ENCODE measurements at places on chromosomes 1 and 21.

- no peak for DNase-seq
Measured at GRCh38 chr1:17212487-17213121, 7.7 kb downstream of the PADI1 start.

GRCh38 chr1:215133532-215133931 is 51.0 kb downstream of the KCNK2 start:
- no peak for DNase-seq

DNA sequence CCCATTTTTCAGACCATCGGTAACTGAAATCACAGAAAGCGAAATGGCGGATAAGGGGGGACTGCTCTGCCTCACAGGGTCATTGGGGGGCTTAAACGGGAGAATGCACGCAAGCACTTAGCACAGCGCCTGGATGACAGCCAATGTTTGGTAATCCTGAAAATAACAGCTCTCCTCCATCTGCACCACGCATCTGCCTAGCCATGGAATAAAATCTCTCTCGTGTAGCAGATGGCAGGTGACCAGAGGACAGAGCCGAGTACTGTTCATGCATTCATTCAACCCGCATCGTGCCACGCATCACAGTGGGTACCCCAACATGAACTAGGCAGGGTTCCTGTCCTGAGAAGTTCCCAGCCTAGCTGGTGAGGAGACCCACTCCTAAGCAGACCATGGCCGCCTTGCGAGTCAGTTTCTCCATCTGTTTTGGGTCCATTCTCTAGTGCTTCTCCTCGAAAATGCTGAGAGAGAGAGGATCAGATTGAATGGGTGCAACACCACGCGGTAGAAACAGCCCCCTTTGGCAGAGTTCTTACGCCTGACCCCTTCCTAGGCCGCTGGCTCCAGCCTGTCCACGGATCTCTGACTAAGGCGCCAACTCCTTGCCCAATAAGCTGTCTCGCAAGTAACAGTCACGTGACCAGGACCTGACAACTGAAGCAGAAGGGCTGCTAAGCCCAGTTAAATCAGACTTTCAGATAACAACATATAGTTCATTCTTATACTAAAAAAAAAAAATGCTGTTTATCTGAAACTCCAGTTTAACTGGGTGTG is 7.3 kb downstream of the SLC1A7 start:
- no peak for DNase-seq

DNA sequence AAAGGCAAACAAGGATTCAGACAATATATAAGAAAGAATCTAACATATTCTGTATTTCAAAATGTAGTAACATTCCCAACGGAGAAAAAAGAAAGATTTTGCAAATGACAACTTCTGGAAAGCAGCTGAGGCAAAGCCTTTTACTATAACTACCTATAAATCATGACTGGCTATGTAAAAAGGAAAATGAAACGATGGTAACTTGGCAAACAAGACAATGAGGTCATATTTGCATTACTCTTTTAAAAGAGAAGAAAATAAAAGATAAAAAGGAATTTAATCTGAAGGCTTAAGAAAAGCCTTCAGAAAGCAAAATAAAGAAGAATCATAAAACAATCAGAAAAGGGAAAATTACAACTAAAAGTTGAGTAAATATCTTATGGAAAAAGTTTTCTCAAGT is 25.1 kb upstream of the ASPM start:
- no peak for DNase-seq

DNA sequence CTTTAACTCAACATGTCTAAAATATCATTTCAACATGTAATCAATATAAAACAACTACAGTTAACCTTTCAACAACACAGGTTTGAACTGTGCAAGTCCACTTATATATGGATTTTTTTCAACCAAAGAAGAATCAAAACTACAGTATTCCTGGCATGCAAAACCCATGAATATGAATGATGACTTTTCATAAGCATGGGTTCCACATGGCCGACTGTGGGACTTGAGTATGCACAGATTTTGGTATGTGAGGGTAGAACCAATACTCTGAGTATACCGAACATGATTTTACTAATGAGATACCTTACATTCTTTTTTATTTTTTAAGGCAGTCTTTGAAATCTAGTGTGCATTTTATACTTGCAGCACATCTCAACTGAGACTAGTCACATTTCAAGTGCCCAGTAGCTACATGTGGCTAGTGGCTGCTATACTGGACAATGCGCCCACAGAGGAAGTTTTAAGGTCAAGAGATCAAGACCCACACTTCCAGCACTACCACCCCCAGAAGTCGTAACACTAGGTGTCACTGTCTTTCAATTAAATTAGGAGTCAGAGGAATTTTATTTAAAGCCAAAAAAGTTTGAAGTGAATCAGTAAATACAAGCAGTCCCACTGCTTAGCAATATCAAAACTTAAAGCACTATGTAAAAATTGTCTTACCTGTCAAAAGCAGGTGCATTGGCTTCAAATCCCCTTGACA is 40.0 kb downstream of the SYNJ1 start:
- DNase-seq: no peak

DNA sequence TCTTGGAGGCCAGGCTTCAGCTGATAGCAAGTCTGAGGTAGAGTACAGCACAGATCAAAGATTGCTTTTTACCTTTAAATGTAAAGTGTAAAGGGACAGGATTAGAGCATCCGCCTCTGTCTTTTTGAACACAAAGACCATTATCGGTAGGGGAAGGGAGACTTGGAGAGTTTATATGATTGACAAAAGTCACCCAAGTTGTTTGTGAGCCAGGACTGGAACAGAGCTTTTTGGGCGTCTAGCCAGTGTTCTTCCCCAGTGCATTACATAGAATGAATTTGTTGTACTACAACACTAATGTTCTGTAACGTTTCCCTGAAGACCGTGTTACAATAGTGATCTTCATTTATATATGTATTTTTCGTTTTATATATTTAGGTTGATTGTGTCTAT is 9.3 kb upstream of the PIGC start:
- no peak for DNase-seq

- DNase-seq: no peak
Measured at GRCh38 chr21:40379881-40380810, 466.8 kb downstream of the DSCAM start.

- no peak for DNase-seq
Measured at GRCh38 chr1:174940646-174941175, 59.0 kb upstream of the CACYBP start.

DNA sequence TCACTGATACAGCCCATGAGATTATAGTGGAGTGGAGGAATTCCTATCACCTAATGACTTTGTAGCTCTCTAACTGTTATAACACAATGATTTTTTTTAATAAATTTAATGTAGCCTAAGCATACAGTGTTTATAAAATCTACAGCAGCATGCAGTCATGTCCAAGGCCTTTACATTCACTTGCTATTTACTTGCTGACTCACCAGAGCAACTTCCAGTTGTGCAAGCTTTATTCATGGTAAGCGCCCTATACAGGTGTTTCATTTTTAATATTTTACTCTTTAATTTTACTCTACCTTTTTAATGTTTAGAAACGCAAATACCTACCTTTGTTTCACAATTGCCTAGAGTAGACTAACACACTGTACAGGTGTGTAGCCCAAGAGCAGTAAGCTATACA is 1652.2 kb downstream of the BRINP3 start:
- no peak for DNase-seq

DNA sequence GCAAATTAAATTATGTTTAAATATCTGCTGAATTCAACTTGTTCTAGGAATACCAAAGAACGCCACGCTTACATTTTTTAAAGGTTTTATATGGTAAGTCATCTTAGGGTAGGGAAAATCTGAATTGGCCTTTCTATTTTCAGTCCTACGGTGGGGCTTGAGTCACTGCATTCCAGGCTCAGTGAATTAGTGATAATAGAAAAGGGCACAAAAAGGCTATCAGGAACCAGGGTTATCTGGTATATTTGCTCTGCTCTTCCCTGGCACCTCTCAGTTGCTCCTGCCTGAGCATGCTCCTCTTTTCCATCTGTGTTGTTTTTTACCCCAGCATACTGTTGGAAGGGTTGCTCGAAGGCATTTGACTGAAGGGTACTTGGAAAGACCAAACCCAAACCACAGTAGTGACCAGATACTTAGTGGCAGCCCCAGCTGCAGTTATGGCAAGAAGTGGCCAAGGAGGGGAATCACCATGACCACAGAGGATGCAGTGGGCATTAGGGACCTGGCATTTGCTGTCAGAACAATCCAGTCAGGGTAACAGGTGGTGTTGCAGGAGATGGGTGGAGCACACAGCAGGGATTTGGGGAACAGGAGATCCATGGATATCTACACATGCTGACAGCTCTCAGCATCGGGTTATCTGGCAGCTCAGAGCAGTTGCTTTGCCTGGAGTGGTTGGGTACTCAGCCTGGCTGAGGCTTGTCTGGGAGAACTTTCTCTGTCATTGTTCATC is 2.3 kb downstream of the OVAAL start:
- no peak for DNase-seq

DNA sequence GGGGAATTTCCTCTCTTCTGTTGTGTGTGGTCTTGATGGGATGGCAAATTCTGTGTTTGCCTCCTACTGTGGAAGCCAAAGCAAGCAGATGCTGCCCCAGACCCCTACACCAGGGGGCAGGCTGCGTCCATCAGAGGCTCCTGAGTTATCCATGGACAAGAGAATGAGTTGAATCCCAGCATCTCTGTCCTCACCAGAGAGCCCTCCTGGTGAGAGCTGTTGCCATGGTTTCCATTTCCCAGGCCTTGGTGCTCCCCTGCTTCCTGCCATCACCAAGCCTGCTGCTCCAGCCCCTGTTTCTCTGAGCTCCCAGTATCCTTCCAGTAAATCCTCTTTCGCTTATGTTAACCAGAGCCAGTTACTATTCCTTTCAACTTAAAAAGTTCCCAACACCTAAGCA is 20.4 kb upstream of the GNG12 start:
- DNase-seq: peak; percentile 14

DNA sequence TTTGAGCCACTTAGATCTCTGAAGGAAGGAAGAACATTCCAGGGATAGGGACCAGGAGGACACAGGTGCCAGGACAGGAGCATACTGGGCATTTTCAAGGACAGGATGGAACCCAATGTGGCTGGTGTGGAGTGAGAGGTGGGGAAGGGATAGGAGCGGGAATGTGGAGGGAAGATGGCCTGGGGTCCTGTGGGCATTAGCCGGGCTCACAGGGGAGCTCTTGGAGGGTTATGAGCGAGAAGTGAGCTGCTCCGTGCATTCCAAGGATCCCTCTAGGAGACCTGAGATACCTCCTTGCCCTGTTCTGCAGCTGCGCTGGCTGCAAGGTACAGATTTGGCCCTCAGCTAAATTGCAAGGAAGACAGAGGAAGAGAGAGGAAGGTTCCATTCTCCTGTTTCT is 87.5 kb downstream of the IER5 start:
- DNase-seq: no peak

DNA sequence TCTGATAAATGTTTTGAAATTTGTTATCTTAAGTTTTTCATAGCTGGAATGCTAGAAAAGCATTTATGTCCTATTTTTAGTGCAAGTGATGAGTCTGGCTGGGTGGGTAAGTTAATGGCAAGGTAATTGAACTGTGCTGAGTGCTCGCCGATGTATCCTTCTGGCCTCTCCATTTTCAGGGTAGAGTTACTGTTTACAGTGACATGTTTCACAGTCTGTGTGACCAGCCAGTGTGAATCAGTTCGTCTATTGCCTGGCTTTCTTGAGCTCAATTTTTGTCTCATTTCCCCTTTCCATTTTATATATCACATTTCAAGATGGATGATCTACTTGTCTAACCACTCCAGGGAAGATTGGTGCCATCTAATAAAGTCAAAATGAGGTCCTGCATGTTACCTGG is 44.1 kb downstream of the ITSN1 start:
- no peak for DNase-seq

DNA sequence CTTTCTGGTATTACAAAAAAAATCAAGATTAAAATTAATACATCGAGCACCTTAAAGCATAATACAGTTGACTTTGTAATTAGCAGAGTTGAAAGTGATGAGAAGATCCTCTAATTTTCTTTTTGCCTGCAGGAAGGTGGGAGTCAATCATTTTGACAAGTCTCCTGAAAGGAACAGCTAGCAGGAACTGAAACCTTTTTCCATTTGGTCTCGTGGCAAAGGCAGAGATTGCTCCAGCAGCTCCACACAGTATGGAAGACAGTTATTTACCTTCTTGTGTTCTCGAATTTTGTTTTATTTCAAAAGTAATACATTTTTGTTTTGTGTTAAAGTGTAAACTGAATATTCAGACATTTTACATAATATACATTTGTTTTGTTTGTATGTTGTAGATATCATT is 7.7 kb downstream of the S100PBP start:
- DNase-seq: no peak

DNA sequence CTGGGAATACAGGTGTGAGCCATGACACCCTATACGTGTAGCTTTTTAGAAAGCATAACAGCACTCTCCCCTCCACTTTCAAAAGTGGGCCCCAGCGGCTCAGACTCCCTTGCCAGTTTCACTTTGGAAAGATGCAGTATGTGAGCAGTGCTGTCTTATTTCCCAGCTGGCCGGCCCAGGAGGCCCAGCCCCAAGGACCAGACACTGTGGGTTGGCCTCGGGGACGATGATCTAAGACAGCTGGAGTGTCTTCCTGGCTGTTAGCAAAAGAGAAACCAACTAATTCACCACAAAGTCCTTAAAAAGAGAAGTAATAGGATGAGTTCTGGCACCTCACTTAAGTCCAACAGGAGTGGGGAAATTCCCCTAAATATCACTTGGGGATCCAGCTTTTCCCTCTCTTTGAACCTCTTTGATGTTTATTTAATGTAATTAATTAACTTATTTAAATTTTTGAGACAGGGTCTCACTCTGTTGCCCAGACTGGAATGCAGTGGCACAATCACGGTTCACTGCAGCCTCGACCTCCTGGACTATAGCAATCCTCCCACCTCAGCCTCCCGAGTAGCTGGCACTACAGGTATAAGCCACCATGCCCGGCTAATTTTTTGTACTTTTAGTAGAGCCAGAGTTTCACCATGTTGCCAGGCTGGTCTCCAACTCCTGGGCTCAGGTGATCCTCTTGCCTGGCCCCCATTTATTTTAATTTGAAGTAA is 17.6 kb upstream of the CLIC4 start:
- no peak for DNase-seq

DNA sequence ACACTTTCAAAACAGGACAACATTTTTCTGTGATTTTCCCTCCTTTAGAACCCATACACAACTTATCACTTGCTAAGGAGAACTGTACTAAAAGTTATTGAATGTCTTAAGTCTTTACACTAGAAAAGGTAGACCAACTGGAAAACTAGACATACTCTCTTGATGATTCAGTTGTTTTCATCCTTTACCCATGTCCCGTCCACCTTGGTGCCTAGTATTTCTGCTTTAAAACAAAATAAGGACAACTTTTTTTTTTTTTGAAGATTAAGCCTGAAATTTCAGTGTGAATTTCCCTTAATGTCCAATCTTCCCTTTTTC is 4.5 kb downstream of the CDKN2C start:
- no peak for DNase-seq

- no peak for DNase-seq
Measured at GRCh38 chr1:109623601-109624161, 4.0 kb downstream of the AMPD2 start.

GRCh38 chr1:109257682-109258421 is 8.5 kb downstream of the CELSR2 start:
- DNase-seq: no peak

GRCh38 chr21:31573217-31573616 is 86.3 kb upstream of the SOD1 start:
- DNase-seq: no peak
